Progenitor cell of endocrine pancreas (in vitro differentiated cells): ENCODE measurements at places on chromosomes 2 and 18. TPM values are rescaled to one million over a fixed set of nuclear protein-coding genes. Genes with fewer than 3 reads are reported as not detected.

Gene SH3RF3
- 1.3 and 1.7 TPM in 2 replicates for total RNA-seq

Gene LONRF2
- 8.4 and 9.2 TPM in 2 replicates for total RNA-seq

- no peak for DNase-seq
Measured at GRCh38 chr2:235270956-235271355, 222.9 kb upstream of the AGAP1 start.

- DNase-seq, result no peak
Measured at GRCh38 chr18:3130344-3130743, 89.4 kb downstream of the MYOM1 start.

GRCh38 chr2:55742996-55743395, 49.4 kb upstream of the PNPT1 start:
- no peak for DNase-seq

DNA sequence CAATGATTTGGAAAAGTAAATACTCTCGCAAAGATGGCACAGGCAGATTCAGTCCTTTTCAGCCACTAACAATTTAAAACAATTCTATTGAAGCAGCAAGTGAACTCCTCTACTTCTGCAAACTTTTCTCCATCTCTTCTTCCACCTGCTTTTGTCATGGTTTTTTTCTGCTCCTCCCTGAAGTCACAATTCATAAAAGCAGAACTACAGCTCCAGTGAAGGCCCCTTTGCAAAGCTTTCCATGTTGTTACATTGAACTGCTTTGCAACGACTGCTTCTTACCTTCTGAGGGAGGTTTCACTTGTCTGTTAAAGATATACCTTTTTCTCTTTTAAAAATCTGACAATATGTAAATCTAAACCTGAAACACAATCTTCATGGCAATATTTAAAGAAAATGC, 3.7 kb upstream of the SERTAD2 start:
- no peak for DNase-seq
